CD4-positive, CD25-positive, alpha-beta regulatory T cell (primary cell): ENCODE measurements at places on chromosomes 2 and 18. TPM values are rescaled to one million over a fixed set of nuclear protein-coding genes. Genes with fewer than 3 reads are reported as not detected.

DNA sequence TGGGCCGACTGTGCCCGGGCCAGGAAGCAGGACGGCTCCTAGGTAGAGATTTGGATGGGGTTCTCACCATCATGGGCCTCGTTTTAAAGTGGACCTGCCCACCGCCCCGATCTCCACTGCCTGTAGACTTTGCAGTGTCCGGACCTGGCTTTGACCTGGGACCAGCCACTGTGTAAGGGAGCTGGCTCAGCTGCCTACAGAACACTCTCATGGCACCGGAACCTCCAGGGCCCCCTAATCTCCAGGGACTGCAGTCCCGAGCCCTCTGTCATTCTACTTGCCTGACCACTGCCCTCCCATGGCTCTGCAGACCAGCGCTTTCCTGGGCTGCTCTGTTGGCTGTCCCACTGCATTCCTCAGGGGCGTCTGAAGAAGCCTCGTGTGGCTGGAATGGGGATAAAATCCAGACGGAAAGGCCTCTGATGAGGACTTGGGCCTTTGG is 120.8 kb downstream of the GLI2 start:
- DNase-seq: no peak

DNA sequence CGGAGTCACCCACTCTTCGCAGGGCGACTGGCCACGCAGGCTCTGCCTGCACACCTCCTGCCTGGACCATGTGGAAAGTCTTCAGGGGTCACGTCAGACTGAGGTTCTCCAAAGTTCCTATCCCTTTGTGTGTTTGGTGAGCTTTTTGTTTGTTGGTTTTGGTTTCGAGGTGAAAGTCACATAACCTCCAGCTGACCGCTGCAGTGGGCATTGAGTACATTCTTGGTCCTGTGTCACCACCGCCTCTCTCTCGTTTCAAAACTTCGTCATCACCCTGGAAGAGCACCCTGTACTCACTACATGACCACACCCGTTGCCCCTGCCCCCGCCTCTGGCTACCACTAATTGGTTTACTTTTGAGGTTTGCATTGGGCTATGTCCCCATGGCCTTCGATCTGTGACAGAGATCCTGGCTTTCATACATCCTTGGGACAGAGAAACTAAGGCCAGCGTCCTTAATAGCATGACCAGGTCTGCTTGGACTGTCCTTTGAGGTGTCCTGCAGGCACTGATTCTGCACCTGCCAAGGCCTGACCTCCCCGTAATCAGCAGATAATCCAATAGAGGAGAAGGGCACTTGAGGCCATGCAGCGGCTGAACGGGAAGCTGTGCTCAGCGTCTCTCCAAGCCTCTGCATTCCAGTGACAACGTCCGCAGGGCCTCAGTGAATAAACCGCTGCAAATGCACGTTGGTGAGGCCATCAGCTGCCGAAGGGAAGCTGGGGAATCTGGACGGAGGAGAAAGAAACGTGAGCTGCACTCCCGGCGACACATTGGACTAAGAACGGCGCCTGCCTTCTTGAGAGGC is 46.8 kb downstream of the SH3BP4 start:
- DNase-seq: no peak

DNA sequence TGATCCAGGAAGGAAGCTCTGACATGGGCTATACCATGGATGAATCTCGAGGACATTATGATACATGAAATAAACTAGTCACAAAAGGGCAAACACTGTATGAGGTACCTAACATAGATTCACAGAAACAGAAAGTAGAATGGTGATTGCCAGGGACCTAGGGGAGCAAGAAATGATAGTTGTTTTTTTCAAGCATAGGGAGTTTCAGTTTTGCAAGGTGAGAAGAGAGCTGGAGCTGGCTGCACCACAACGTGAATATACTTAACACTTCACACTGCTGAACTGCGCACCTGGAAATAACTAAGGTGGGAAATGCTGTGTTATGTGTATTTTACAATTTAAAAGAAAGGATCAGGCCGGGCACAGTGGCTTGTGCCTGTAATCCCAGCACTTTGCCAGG is 13.2 kb upstream of the AGAP1 start:
- no peak for DNase-seq

DNA sequence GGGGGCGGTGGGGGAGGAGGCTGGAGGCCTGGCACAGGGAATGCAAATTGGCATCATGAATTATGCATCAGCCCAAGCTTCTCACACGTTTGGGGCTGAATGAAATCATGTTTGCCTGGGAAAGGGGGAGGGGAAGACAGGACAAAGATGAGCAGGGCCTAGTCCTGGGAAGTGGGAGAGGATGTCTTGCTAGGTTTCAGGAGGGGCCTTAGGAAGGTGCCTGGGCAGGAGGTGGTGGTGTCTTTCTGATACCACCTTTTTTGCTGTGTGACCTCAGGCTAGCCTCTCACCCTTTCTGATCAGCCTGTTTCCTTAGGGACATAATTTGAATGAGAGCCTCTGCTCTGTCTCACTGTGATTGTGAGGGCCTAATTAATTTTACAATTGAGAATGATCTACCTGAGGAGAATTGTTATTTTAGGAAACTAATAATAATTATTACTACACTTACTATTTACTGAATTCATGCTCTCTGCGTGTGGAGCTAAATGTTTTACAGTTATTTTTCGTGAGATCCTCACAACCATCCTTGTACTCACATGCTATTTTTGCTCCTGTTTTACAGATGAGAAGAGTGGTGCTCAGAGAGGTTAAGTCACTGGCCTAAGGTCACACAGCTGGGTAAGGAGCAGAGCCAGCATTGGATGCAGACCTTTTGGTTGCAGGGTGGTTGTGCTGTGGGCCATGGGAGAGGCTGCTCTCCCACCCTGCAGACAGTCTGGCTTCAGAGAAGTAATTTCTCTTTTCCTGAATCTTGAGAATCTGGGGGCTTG is 39.6 kb downstream of the INHBB start:
- no peak for DNase-seq

DNA sequence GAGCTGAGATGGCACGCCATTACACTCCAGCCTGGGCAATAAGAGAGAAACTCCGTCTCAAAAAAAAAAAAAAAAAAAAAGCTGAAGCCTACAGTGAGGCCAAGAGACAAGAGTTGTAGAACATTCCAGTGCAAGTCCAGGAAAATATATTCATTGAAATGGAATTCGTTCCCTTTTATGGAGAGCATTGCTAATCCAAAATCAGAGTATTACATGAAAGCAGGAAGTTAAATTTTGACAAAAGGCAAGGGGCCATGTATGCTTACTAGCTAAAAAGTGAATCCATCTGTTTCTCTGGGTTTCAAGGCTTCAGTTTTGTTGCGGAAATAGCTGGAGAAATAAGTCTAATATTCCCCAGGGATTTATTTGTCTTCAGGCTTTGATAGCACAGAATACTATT is 471.7 kb downstream of the THSD7B start:
- no peak for DNase-seq

DNA sequence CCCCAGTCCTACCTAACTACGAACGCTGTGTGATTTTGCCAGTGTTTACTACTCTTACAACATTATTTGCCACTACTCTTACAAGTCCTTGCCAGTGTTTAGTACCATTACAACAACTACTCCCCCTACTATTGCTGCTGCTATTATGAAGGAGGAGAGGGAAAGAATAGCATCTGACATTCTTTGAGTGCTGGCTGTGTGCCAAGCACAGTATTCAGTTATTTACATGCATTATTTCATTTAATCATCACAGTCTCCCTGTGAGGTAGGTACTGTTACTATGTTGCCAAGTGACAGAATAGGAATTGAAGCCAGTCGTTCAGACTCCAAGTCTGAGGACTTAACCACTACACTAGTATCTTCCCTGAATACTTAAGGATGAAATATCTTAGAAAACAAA is 185.9 kb upstream of the FOSL2 start:
- DNase-seq: no peak

GRCh38 chr2:190090148-190090547 is 27.6 kb upstream of the MSTN start:
- DNase-seq: no peak

GRCh38 chr2:55156326-55156725 is 75.8 kb downstream of the CLHC1 start:
- DNase-seq: no peak

DNA sequence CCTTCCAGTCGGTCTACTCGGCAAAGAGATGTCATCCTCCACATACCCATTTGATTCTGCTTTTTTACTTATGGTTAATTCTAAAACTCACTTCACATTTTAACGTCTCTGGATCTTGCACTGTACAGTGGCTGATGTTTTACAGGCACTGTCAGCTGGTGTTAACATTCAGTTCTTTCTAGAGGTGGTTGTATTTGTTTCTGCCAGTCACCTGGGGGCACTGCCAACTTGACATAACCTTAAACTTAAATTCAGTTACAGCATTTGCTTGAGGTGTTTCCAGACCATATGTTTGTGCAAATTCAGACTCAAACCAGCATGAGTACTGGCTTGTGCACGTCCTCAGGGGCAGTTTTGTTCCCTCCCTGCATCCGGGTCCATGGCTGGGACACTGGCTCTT is 5.3 kb upstream of the TMEM185B start:
- DNase-seq: no peak

DNA sequence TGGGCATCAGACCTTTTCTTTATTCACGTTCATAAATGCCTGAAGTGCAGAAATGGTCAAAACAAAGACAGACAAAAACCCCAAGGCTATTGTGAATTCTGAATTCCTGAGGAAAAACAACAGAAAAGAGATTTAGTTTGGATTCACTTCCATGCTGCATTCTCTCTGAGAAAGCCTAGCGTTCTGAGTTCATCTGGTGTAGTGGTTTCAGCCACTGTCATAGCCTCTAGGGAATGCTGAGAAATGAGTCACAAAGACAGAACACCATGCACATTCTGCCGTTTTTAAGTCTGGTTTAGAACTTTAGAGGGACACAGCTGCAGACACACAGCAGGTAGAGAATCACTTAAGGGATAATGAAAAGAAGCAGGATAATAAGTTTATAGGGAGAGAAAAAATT is 93.8 kb downstream of the LRP1B start:
- DNase-seq: no peak

GRCh38 chr2:158134655-158135054 is 33.0 kb downstream of the UPP2 start:
- no peak for DNase-seq

- no peak for DNase-seq
These were observed 5.6 kb upstream of the ESPNL start for GRCh38 chr2:238094438-238095022.

GRCh38 chr2:21043744-21044532 is at the start of gene APOB:
Gene APOB (minus strand): TSS chr2:21044073. CDS start chr2:21043945, 128 bp downstream.
- DNase-seq: no peak

- no peak for DNase-seq
These were observed 248.9 kb upstream of the CWC22 start for GRCh38 chr2:180255981-180256380.

- no peak for DNase-seq
These were observed 41.6 kb downstream of the NIFK start for GRCh38 chr2:121695171-121695451.

TCF7L1 gene
- polyA plus RNA-seq: not detected

TUBA4B gene
- not detected for polyA plus RNA-seq

GPR35 gene
- polyA plus RNA-seq: 0.24 TPM

NCKAP5 gene
- not detected for polyA plus RNA-seq

DSG4 gene
- not detected for polyA plus RNA-seq

SPATA3 gene
- polyA plus RNA-seq: not detected

TTC31 gene
- 22.0 TPM for polyA plus RNA-seq

DIPK1C gene
- polyA plus RNA-seq: not detected
